ENCODE measurements at places on chromosomes 3 and 15.

DNA sequence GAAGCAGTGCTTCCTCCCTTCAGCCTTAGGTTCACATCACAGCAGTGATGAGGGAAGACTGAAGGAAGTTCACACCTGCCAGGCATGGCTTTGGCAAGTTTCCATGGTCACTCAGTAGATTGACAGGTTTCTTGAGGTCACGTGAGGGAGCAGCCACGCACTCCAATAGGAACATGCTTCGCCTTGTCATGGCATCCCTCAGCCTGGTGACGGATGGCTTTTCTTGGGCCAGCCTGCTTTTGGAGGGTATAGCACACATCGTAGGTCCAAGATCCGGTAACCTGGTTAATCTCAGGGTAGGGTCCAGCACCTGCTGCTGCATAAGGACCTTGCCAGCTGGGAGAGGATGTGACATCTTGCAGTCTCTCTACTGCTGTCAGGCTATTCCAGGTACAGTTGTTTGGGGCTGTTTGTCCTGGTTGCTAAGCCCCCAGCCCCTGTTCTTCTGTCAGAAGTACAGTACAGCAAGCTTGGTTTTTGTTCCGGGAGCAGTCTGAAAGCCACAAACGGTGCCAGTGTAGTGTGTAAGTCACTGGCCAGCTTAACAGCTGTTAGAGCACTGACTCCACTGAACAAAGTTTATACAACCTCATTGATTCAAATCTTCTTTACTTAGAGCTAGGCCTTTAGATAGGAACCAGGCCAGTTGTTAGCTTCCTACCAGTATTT lies 42.3 kb downstream of the PSMD6 start:
- DNase-seq = no peak

GRCh38 chr3:60657972-60658371 lies 593.3 kb downstream of the FHIT start:
- DNase-seq = no peak

DNA sequence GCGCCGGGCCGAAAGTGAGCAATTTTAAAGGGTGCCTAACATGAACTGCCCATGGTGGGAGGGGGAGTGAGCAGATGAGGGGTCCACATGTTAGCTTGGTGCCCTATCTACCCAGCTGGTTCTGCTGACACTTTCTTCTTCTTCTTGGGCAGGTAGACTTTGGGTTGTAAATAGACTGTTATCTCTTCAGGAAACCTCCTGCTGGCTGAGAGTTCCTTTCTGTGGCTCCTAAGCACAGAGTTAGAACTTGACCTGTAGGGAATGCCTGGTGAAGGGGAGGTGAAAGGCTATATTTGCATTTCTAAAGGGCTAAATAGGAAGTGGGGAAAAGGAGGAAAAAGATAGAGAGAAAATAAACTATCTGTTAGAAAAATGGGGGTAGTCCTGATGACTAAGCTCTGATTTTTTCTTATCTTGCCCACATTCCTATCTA lies 521.4 kb upstream of the TGFBR2 start:
- DNase-seq = no peak

DNA sequence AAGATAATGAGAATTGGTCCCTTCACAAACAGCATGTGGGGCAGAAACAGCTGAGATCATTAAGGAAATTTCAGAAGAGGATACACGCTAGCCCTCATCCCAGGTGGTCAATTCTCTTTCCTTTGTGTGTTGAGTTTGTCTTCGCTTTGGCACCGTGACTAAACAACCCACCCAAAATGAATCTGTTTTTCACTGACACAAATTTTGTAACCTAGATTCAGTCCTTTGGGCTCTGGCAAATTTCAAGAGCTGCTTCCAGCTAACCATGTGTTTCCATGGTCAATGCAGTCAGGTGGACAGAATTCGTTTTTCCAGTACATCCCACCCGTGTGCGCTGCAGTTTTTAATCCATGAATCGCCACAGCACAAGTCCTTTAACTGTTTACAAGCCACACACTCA lies 435.4 kb downstream of the WDR72 start:
- no peak for DNase-seq

- no peak for DNase-seq
Measured at GRCh38 chr3:12871404-12871983, 30.1 kb upstream of the RPL32 start.

GRCh38 chr15:45116006-45116481 lies 1.9 kb downstream of the DUOXA2 start:
- DNase-seq = no peak

DNA sequence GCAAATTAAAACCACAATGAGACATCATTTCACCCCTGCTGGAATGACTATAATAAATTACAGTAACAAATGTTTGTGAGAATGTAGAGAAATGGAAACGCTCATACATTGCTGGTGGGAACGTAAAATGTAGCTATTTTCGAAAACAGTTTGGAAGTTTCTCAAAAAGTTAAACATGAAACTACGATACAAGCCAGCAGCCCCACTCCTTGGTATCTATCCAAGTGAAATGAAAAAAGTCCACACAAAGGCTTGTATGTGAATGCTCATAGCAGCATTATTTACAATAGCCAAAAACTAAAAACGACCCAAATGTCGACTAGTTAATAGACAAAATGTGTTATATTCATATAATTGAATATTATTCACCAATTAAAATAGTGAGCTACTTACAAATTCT lies 22.9 kb upstream of the CFAP20DC start:
- no peak for DNase-seq

- peak; percentile 48 for DNase-seq
Measured at GRCh38 chr3:39000008-39000450, 51.7 kb downstream of the SCN11A start.

DNA sequence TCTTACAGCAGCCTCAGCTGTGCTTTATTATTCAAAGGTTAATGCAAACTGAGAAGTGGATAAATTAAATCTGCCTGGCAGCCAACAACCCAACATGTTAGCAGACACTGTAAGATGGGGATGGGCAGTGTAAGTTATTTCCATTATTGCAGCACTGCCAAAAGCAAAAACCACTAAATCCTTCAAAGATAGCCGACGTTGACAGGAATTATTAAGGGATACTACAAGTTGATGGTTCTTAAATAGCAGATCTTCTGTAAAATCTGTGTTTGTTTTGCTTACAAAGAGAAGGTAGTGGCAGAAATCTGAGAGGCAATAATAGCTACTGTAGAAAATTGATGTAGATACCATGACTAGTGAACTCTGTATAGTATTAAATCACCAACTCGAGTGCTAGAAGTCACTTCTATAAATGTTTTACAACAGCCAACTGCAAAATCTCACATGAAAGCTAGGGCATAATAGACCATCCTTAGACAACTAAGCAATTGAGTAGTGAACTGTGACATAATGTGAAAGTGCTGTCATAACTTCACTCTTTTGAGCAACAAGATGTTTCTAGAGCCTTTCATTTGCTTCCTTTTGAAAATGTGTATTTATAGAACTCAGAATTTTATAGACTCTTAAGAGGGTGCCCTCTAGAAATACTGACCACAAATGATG lies 278.6 kb downstream of the UBE2E2 start:
- DNase-seq = no peak

- peak; percentile 23 for DNase-seq
Measured at GRCh38 chr15:41904541-41905005, 10.7 kb upstream of the SPTBN5 start.

DNA sequence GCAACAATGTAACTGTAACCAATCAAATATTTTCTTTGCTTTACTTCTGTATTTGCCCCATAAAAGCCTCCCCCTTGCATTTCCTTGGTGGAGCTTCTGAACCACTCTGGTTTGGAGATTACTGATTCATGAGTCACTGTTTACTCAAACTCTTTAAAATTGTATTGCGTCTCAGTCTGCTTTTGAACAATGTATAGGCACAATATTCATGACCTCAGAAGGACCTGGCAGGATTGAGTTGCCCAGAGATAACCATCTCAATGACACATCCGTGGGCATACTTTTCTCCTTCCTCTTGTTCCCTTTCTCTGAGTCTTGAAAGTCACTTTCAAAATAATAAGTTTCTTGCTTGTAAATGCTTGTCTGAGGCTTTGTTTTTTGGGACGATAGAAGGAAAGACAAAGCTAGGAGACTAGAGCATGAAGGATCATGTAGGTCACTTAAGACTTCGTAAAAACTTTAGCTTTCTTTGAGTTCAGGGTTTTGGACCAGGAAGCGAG lies 57.1 kb upstream of the POU1F1 start:
- no peak for DNase-seq

DNA sequence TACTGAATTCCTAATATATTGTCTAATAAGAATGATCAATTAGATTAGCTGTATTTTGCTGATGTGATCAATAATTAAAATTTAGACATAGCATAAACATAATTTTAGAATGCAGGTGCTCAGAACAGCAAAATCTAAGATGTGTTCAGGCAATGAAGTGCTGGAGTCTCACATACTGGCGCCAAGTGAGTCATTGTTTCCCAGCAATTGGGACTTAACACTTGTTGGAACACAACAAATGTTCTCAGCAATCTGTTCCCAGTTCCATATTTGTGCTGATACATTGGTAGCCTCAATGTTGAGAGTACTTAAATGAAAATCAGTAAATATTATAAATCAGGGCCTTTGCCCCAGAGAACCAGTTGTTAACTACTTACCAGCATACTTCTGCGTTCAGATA lies 619.0 kb downstream of the ROBO1 start:
- peak; percentile 75 for DNase-seq

DNA sequence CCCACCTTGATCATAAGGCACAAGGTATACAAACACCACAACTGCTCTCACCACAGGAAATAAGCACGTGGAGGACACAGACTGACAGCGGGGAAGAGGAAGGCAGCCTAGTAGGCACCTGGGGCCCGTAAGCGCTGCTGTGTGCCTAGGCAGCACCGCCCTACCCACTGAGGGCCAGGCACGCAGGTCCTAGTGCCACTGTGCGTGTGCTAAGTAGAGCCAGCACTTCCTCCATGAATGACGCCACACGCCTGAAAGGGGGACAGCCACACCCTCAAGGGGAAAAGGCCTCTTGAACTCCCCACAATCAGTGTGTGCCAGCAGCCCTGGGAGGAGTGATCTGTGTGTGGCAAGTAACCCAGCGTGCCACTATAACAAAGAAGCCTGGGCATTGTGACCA lies 73.0 kb downstream of the ATP1B3 start:
- DNase-seq = no peak

- DNase-seq = no peak
Measured at GRCh38 chr3:146072061-146072460, 88.9 kb downstream of the PLOD2 start.

DNA sequence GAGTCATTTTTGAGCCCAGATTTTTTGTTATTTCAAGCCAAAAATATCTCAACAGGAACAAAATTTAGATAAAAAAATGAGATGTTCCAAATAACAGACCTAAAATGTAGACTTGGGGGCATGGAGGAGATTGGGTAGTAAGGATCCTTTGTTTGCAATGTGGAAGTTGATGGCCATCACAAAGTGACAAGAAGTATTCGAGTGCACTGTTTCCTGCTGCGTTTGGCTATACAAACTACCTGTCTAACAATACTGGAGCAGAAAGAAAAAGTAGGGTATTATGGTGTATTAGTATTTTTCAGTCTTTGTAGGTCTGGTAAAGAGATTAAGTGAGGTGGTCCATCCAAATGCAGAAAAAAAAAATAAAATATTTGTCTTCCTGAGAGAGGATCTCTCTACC lies 284.2 kb downstream of the C3orf38 start:
- DNase-seq = no peak

- no peak for DNase-seq
Measured at GRCh38 chr3:86815880-86816279, 175.1 kb downstream of the VGLL3 start.

- DNase-seq = no peak
Measured at GRCh38 chr15:63797116-63797515, 36.6 kb downstream of the HERC1 start.

DNA sequence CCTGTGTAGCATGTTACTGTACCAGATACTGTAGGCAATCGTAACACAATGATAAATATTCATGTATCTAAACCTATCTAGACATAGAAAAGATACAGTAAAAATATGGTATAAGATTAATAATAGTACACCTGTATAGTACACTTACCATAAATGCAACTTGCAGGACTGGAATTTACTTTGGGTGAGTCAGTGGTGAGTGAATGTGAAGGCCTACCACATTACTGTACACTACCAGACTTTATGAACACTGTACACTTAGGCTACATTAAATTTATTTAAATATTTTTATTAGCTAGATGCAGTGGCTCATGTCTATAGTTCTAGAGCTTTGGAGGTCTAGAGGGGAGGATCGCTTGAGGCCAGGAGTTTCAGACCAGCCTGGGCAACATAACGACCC lies 186.6 kb upstream of the ROPN1 start:
- DNase-seq = no peak

DNA sequence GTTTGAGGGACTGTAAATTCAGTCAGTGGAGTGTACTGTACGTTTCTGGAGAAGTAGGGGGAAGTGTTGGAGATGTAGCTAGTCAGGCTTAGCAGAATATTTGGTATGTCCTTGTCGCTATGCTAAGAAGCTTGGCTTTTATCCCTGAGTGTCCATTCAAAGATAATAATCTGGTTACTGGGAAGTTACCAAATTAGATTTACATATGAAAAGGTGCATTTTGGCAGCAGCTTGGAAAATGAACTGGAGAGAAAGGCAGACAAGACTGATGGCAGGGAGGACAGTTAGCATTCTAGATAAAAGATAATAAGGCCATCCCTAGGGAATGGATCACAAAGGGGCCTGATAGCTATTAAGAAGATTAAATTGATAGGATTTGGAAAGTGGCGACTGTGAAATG lies 58.7 kb downstream of the P2RY1 start:
- no peak for DNase-seq

DNA sequence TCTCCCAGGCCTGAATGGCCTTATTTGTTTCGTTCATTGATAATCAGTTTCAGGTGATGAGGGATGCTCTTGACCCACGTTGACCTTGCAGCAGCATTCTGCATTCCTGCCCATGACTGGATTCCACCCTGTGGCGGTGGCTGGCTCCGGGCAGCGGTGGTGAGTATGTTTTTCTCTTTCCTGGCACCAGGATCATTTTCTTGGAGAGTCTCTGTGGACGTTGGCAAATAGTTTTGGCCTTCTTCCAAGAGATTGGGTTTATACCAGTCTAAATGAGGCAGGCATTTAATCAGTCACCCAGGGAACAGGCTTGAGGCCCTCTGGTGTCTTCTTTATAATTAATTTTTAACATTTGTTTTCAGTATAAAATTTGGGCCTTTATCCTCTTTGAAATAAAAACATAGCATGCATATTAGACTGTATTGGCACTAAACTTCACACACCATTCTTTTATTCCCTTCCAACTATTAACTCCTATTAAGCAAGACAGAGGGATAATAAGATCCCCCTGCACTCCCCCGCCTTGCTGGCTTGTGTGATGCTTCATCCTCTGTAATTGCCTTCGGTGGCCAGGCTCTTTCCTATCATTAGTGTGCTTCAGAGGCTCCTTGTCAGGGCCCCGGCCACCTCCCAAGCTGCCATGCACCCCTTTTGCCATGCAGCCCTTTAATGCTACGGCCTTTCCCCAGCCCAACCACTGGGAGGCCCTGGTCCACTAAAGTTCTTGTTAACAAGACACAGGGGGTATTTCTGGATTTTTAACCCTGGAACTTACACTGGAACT lies 176.2 kb upstream of the TOPAZ1 start:
- peak; percentile 45 for DNase-seq

GRCh38 chr3:48896936-48897335 lies 1.7 kb downstream of the SLC25A20 start:
- no peak for DNase-seq

- DNase-seq = no peak
Measured at GRCh38 chr3:171541181-171541580, 81.0 kb upstream of the TNIK start.
